Activated CD8-positive, alpha-beta T cell treated with anti-CD3 and anti-CD28 coated beads, Interleukin-2, amount 10 ng/mL, durations not matched to agents 7 days and 5 days (primary cell): ENCODE measurements at places on chromosomes 3 and 15.

DNA sequence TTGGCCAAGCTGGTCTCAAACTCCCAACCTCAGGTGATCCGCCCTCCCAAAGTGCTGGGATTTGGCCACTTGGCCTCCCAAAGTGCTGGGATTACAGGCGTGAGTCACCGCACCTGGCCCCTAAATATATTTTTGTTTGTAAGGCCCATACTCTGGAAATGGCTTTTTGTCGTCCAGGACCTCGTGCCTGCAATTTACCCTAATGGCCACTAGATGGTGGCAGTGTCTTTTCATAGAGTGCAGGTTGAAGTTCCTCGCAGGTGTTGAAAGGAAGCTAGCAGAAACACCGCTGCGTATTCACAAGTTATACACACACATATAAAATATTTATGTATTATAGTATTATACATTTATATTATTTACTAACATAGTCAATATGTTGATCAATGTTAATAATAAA, 97.2 kb downstream of the LRTM1 start:
- DNase-seq: no peak

DNA sequence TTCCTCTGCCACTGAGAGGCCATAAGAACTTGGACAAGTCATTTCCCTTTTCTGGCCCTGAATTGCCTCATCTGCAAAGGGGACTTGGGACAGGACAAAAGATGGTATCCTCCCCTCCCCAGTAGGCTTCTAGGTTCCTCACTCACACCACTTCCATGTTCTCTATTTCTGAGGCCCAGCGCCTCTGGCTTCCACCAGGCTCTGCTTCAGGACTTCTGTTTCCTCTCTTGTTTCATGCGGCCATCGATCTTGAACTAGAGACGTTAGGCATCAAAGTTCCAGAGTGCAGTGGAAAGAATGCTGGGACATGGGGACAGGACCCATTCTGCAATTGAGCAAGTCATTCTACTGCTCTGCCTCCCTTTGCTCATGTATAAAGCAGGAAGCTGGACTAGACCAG, 1.7 kb downstream of the TM4SF4 start:
- DNase-seq: no peak

DNA sequence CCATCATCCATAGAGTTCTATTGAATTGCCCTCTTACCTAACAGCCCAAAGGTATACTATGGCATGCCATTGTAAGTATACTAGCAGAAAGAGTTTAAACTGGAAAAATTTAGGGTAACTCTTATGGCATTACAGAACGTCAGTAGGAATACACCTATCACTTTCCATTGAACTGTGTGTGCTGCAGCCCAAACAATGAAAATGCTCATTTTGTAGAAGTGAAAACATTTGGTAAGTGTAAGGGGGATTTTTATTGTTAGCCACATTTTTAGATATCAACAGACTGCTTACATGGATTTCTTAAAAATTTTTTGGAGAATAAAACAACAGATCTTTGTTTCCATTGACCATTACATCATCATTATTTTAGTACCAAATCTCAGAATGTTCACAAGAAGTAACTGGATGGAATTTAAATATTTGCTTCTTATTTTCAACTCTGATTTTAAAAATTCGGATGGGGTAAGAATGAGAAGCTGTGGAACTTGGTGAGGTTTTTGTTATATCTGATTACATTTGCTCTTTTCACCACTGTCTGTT, 245.9 kb downstream of the UBE2E2 start:
- no peak for DNase-seq

DNA sequence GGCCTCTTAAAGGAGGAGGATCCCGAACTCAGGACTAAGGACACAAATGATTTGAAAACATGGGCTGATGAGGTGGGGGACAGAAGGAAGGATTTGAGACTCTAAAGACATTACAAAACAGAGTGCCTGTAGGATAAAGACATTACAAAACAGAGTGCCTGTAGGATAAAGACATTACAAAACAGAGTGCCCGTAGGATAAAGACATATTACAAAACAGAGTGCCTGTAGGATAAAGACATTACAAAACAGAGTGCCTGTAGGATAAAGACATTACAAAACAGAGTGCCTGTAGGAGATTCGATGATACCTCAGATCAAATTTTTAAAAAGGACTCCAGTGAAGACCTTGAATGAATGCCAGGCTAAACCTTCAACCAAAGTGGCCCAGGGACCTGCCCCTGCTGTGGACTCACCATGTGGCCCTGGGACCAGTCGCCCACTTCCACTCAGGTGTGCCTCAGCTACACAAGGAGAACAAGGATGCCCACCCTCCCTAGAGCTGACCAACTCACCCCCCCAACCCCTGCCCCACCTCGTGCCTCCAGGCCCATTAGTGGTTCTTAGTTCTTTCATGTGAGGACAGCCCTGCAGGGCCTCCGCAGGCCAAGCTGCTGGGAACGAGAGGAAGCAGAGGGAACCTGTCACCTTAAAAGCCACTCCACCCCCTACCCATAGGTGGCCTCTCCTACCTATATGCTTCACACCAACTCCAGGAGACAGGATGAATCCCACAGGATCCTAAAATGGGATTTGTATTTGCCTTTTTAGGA, 59.8 kb downstream of the SH3BP5 start:
- no peak for DNase-seq

DNA sequence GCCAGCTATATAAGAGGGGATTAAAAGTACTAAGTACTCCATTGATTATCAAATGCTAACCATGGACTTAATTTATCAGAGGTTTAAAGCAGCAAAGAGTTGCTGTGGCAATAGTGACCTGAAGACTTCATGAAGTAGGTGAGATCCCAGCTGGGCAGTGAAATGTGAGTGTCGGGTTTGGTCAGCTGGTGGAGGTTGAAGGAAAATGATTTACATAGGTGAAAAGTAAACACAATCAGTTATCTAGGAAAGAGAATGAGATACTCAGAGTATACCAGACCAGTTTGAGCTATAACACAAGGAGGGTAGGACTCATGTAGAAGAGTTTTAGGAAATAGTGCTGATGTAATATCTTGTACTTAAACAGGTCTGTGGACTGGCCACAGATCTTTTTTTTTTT, 16.5 kb upstream of the FBXO22 start:
- DNase-seq: no peak

DNA sequence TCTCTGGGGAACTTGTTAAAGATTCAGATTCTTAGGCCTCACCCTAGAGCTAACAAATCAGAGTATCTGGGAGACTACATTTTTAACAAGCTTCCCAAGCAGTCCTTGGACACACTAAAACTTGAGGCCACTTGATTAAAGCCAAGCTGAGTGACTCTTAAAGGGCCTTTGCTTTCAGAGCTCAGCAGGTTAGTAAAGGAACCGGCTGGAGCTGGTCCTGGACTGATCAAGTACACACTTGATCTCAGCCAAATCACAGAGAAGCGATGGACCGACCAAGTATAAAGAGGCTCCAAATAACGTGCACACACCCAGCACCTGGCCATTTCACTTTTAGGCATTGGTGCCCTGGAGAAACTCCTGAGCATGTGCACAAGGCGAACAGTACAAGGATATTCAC, 12.9 kb upstream of the TM6SF1 start:
- DNase-seq: no peak

GRCh38 chr3:13480340-13481318, 523 bp downstream of the HDAC11 start:
- peak; percentile 47 for DNase-seq

DNA sequence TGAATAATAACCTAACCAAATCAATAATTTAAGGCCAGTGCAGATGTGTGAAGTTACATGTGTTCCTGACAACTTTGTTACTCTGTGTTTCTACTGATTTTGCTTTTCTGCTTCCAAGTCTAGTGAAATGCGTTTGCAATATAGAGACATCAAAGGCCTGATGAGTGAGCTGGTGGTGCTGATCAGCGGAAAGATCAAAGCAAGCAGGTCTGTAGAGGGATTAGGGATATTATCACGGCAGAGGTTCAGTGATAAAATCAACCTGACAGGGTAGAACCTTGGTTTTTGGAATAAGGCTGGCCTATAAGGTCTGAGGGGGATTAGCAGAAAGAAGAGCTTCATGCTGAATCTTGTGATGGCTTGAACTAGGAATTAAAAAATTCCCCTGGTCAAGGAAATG, 111.7 kb downstream of the EDEM1 start:
- no peak for DNase-seq

- no peak for DNase-seq
Observed at GRCh38 chr3:197562398-197563251, 6.9 kb upstream of the BDH1 start.

DNA sequence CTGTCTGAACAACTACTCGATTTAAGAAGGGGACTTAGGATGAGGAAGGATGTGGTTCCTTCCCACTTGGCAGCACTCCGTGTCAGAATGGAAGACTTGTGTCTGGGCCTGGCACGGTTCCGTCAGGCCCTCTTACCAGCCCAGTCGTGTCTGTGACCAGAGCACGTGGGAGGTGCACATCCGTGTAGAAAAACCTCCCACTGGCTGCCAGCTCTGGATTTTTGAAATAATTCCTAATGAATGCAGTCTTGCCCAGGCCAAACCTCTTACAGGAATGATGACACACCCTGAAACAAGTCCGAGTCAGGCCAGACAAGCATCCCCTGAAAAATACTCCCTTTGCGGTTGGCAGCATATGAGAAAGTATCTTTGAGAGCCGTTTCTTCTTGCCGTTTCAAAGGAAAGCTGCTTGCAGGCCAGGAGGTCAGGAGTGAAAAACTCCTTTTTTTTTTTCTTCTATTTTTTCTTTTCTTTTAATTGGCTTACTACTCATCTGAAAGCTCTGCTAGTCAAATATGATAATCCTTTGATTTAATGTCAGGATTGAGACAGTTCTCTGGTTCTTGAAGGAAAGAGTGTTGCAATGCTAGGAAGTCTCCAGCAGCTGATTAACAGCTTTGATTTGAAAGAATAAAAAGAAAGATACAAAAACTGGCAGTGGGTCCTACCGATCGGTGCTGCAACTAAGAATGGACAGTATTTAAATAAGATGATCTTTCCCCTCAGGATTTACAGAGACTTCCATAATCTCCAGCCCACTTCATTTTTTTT, 19.8 kb downstream of the IL1RAP start:
- no peak for DNase-seq

DNA sequence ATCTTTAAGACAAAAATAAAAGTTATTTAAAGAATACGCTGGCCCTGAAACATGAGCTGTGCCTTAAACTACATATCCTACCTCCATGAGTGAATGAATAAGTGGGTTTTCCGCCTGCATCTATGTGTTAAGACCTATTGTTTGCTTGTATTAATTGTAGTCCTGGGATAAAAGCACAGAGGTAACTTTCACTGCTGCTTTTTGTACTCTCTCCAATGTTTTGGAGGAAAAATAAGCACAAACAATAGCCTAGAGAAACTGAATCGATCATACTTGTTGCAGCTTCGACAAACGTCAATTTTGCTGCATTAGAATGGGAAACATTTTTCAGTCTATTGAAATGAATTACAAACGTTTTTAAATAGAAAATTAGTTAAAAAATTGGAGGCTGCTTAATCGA, 1.3 kb upstream of the CTNNB1 start:
- no peak for DNase-seq
